ENCODE measurements at places on chromosomes 2 and 18. TPM values are rescaled to one million over a fixed set of nuclear protein-coding genes. Genes with fewer than 3 reads are reported as not detected.

The SNORC gene
- total RNA-seq: 0.94 TPM

The AGBL5 gene
- total RNA-seq: 17.5 TPM

The ATP8B1 gene
- 0.27 TPM for total RNA-seq

The TMEFF2 gene
- not detected for total RNA-seq

The AOX1 gene
- total RNA-seq: 0.07 TPM

The MARCHF4 gene
- not detected for total RNA-seq

The CHST10 gene
- 9.9 TPM for total RNA-seq

The TEKT4 gene
- total RNA-seq: not detected

The KIF3C gene
- 4.0 TPM for total RNA-seq

The CENPA gene
- not detected for total RNA-seq

The FOXD4L1 gene
- total RNA-seq: 0.81 TPM

The TSHZ1 gene
- total RNA-seq: 9.0 TPM

The ACTG2 gene
- total RNA-seq: not detected

All from B cell (primary cell).